Nucleus accumbens (tissue), 56 donors: ENCODE measurements at places on chromosomes 2 and 18.

GRCh38 chr2:136863874-136864273, 98.5 kb downstream of the THSD7B start:
- DNase-seq = no peak

DNA sequence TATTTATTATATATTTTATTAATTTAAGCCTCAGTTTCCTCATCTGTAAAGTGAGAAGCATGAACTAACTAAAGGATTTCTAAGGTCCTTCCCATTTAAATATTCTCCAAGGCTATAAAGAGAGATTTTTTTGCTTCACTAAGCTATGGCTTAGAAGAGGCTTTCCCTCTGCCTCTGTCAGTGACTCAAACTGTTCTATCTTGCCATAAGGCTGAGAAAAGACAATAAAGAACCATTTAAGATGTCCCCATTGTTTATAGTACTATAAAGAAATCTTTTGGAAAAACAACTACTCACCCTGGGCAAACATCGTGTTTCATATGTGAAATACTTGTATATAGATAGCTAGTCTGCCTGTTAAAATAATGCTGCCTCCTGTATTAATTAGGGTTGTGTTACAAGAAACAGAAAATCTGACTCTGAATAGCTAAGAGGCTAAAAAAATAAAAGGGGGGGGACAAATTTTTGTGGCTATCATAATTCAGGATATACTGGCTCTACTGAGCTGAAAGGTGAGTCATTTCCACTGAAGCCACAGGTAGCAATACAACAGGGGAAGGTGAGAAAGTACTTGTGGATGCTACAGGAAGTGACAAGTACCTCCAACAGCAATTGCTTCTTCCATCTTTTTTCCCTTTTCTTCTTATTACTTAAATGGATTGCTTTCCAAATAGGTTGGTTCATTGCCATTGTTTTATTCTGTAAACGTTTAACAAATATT, 25.4 kb downstream of the EPHA4 start:
- DNase-seq = no peak

GRCh38 chr2:197674591-197674990, 796 bp downstream of the RFTN2 start:
- DNase-seq = no peak

GRCh38 chr2:19261061-19261460, 97.4 kb downstream of the OSR1 start:
- DNase-seq = no peak

GRCh38 chr18:79309614-79310358, 85.9 kb upstream of the NFATC1 start:
- no peak for DNase-seq

DNA sequence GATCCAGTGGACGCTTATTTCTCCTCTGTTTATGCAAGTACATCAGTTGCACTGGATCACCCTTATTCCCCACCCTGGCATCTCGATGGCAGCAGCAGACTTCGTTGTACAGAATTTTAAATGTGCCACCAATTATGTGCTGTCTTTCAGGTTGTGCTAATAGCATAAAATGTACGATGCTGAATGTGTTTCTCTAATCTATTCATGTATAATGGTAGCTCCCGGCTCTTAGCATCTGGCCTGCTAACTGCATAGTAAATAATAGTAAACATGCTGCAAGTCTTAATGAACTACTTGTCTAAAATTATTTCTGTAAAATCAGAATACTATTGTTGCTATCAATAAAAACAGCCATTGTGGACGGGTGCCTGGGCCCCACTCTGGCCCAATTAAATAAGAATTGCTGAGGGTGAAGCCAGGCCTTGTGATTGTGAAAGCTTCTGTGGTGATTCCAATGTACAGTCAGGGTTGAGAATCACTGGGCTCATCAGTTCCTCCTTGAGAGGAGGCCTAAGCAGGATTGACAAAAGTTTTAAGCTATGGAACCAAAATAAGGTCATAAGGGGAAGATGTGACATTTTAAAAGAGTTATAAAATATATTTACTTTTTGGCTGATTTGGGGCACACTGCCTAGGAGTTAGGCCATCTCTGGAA, 14.4 kb upstream of the MYO3B start:
- DNase-seq = no peak

- DNase-seq = no peak
These were observed 365.2 kb downstream of the ZNF521 start for GRCh38 chr18:24986666-24987302.

GRCh38 chr2:172431463-172431862, 4.1 kb downstream of the ITGA6 start:
- DNase-seq = no peak

GRCh38 chr2:111671426-111672150, 212.4 kb downstream of the ANAPC1 start:
- DNase-seq = no peak

DNA sequence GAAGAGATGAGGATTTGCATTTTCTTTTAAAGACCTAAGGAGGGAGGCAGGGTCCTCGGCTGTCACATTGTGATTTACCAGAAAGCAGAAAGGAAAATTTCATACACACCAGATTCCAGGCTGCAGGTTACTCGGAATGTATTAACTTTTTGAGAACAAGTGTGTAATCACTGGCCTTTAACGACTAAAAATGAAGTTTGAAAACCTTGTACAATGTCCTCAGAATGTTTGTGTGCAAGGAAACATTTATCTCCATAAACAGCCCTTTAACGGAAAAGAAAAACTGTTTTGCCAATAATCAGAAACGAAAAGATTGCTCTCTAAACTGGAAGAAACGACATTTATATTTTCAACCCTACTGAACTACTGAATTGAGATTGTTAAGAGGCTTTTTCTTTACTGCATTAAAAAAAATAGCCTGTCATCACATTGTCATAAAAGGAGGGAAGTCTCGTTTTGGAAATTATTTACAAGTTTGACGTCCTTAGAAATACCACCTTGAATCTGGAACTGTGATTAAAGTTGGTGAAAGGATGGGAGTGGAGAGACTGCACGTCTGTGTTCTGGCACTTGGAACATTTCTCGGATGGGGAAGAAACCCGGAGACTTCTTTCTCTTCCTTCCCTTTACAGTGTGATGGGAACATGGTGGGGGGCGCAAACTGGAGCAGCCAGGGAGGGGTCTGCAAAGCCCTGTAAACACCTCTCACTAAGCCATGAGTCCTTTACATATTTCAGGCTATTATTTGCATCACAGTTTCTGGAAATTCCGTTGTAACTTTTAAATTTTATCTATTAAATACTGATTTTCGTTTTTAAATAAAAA, 134.1 kb upstream of the SIX3 start:
- DNase-seq = no peak

- DNase-seq = no peak
These were observed 29.5 kb downstream of the SCN2A start for GRCh38 chr2:165268754-165269153.

GRCh38 chr2:141767051-141767450, 363.8 kb downstream of the LRP1B start:
- DNase-seq = no peak

GRCh38 chr2:108367014-108367413, 10.7 kb upstream of the SULT1C4 start:
- no peak for DNase-seq

- DNase-seq = no peak
These were observed 1.0 kb downstream of the SPHKAP start for GRCh38 chr2:228180181-228181097.

GRCh38 chr2:11073251-11073650, 82.0 kb upstream of the SLC66A3 start:
- DNase-seq = no peak

- no peak for DNase-seq
These were observed 32.4 kb downstream of the RALB start for GRCh38 chr2:120285056-120285455.

DNA sequence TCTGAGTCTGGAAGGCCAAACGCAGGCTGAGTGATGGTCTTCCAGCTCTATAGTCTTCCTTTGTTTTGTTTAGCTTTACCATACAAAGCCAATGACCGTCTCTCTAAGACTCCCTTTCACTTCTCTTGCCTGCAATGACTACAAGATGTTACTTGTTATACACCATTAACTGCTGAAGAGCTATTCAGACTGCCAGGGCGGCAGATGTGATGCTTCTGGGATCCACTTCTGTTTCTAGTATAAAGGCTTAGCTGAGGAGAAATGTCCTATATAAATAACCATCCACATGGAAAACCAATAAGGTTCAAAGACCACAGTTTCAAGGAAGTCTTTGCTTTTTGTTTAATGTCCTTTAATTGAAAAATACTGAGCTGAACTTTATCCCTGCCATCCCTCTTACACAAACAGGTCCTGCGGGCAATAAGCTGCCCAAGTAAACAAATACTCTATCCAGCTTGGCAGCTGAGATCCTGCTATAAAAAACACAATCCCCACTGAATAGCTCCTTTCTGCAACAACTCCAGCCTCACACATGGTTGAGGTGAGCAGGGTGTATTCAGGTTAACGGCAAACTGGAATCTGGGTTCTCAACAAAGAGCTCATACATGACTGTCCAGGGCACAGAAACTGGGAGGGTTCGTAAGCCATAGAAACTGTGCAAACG, 124.6 kb downstream of the VIT start:
- DNase-seq = no peak

DNA sequence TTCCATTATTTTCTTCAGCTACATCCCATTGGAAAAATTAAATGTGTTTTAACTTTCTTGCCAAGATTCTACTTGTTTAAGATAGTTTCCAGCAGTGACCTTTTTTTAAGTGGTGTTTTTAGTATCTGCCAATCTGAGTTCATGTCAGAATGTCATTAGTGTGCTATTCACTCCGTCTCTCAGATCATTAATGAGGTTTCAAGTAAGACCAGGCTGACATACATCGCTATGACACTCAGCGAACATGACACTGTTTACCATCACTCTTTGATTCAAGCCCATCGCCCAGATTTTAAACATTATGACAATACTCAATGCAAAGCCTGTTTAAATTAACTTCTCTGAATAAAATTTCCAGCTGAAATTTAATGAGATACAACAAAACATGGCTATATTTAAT, 272.0 kb upstream of the KYNU start:
- DNase-seq = no peak

GRCh38 chr2:7191932-7192331, 274.7 kb downstream of the RNF144A start:
- no peak for DNase-seq

- DNase-seq = no peak
These were observed 593 bp upstream of the ACTR2 start for GRCh38 chr2:65227020-65227455.

- DNase-seq = no peak
These were observed 571.2 kb upstream of the TNP1 start for GRCh38 chr2:217430916-217431576.

- DNase-seq = no peak
These were observed 642.9 kb downstream of the ZEB2 start for GRCh38 chr2:143877056-143877455.

DNA sequence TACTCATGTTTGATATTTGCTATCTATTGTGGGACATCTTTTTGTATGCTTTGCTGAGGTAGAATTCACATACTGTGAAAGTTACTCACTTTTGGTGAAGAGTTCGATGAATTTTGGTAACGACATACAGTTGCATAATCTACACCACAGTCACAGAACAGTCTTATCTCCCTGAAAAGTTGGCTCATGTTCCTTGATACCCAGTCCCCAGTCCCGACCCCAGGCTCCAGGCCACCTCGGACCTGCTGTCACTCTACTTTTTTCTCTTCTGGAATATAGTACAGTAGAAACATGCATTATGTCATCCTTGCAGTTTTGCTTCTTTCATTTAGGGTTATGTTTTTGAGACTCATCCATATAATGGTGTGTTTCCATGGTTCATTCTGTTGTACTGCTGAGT, 191.7 kb downstream of the FAM210A start:
- no peak for DNase-seq
